ENCODE measurements at places on chromosomes 6 and 20.

GRCh38 chr20:50350510-50351249 lies 159.5 kb upstream of the PTPN1 start:
- DNase-seq: no peak

GRCh38 chr20:20977786-20978185 lies 128.4 kb downstream of the LINC00237 start:
- DNase-seq: no peak

DNA sequence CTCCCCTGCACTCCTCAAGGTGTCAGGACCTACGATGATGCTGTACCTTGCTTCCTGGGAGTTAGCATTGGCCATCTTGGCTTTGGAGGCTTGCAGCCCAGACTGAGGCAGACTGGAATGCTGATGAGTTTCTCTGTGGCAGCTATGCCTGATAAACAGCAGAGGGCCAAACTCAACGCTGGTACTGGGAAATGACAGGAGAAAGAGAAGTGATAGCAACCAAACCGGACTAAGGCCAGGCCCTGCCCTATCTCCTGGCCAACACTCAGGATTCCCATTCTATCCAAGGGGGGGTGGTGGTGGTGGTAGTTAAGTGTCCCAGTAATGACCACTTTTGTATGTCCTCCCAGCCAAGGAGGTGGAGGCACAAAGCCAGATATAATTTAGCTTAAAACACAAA lies 90.0 kb upstream of the DTNBP1 start:
- DNase-seq: no peak

DNA sequence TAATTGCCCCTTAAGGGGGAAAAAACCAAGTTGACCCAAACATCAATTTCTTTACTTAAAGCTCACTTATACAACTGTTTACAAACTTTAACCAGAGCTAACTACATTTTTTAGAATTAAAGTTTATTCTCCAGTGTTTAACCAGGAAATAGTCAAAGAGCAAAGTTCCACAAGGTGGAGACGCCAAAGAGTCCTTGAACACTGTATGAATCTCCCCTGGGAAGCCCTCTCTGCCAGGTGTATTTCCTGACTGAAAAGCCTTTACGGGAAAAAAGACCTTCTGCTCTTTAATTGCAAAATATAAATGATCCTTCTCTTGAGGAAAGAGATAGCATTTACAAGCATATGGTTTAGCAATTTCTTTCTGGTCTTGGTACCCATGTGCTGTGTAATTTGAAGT lies 36.2 kb downstream of the BTBD9 start:
- no peak for DNase-seq

- DNase-seq: no peak
These were observed 231.4 kb upstream of the ECI2 start for GRCh38 chr6:4366635-4367395.

- no peak for DNase-seq
These were observed 21.3 kb downstream of the RBM38 start for GRCh38 chr20:57412347-57413029.

DNA sequence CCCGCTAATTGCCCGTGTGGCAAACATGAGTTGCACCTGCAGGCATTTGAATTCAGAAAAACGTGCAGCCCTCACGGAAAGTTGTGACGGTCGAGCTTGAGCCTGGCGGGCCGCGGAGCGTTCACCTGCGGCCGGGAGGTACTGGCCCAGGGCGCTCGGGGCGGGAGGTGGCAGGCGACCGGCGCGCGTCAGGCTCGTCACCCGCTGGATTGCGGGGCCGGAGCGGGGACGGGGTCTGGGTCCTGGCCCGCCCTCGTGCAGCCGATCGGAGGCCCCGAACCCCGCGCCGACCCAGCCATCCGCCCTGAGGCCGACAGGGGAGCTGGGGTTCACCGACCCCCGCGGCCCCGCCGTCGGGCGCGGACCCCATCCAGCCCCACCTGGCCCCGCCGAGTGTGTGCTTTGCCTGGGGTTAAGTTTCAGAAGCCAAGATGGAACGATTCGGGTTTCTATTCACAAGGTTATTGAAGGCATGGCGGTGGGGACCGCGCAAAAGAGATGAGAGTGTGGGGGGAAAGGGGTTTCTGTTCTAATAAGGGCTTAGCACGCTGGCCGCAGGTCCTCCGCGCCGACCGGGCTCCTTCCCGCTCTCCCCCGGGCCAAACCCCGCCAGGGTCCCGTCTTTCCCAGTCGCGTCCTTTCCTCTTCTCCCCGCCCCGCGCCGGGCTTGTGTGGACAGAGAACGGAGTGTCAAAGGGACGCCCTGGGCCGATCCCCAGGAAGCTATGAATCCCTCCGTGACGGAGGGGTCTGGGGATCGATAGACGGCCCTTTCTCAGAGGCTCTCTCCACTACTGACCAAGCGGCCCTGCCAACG lies 1.6 kb upstream of the HEY2 start:
- no peak for DNase-seq

DNA sequence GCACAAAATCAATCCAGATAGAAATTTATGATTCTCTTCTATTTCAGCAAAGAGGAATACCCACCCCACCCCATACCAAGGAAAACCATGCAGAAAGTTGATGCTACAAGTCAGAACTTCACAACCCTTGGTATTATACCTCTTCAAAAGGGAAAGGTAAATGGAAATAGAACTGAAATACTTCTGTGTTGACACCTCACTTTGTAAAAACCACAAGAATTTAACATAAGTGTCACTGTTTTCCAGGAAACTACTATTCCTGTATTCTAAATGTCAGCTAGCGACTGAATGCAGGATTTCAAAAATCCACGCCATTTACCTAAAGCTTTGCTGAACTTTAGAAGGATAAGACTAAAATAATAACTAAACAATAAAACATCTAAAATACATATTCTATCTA lies 3.6 kb downstream of the CPNE1 start:
- DNase-seq: no peak

GRCh38 chr20:53565254-53565653 lies 28.4 kb downstream of the ZNF217 start:
- DNase-seq: no peak

- DNase-seq: no peak
These were observed 111.3 kb downstream of the LY86 start for GRCh38 chr6:6699741-6700367.

DNA sequence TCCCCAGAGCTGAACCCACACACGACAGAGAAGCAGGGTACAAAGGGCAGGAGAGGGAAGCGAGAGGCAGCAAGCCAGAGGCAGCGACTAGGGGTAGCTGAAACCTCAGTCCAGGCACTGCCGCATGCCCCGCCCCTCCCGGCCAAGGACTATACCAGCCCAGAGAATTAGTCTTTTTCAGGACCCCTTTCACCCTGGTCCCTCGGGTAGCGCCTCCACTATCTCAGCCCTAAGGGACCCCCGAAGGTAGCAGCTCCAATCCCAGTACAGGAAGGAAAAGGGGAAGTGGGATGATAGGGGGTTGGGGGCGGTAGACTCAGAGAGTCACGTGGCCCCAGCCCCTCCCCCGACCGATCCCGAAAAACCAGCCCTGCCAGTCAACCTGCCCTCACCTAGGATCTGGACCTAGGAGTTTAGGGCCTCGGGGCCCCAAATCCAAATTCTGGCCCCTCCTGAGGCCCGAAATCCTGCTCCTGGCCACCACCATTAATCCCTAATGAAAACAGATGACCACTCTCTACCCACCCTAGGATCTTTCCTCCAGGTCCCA lies 1.3 kb downstream of the RGL2 start:
- DNase-seq: no peak

GRCh38 chr6:170291271-170292110 lies 613 bp upstream of the DLL1 start:
- DNase-seq: no peak

DNA sequence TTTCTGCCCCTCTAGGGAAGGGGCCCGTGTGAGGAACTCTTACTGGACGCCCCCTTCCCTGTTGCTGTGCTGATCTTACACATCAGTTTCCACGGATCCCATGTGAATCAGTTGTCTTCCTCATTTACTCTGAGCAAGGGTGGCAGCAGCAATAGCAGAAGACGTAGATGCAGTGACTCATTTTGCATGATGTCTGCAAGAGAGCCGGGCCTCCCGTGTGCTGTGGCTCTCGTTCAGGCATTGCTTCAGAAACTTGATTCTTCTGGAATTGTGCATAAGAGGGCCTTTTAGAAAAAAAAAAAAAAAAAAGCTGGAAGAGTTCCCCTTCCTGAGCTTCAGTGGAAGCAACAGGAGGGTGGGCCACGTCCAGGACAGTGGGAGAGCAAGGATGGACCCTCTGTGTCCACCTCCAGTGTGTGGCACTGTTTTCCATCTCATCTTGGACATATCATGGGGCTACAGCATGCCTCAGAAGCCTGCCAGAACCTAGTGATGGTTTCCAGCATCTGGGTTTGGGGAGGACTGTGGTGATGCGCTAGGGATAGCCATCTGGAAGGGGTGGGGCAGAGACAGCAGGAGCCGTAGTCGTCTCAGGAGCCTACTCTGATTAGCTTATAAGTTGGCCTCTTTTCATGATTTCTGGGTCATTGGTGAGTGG lies 62.1 kb downstream of the FOXO3 start:
- DNase-seq: no peak

DNA sequence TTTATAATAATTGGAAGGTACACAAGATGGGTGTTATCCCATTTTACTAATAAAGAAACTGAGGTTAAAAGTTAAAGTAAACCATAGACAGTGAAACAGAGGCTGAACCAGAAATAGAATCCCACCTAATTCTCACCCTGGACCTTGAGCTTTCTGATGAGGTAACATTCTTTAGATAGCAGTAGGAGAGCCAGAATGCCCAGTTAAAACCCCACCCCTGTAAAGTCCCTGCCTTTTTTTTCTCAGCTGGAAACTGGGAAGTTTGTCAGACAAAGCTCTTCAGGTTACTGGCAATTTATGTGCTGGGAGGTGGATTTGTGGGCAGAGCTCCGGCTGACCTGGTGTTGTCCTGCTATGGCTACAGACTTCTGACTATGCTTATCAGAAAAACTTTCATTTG lies 1.9 kb upstream of the MCHR2 start:
- DNase-seq: no peak

GRCh38 chr20:50151034-50151743 lies 2.3 kb downstream of the PEDS1 start:
- no peak for DNase-seq

DNA sequence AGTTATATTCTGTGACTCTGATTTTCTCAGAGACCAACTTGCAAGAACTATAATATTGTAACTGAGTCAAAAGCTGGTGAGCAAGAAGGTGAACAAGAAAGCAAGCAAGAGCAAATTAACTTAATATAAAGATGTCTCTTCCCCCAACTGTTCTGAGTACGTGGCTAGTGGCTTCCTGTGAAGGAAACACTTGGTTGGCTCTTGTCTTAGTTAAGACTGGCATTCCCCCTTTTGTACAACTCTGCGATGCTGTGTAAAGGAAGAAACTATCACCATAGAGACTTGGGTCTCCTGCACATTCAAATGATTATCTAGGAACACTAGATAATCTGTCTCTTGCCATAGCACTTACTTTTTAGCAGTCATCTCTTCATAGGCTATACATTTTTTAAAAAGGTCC lies 47.3 kb upstream of the TNFAIP3 start:
- no peak for DNase-seq

DNA sequence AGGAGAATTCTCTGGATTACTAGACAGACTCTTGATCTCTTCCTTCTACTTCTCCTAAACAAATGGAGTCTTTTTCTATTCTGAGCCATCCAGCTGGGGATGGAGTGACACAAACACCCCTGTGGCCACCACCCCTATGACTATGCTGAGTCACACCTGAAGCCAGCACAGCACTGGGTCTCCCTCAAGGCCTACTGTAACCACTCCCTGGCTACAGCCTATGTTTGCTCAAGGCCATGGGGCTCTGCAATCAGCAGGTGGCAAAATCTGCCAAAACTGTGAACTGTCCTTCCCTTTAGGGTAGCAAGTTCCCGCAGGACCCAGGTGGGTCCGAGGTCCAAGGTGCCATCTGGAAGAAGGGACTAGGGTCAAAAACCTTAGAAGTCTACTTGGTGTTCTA lies 132.3 kb downstream of the TINAG start:
- no peak for DNase-seq

- no peak for DNase-seq
These were observed 2.6 kb upstream of the PCMTD2 start for GRCh38 chr20:64253000-64253383.

- no peak for DNase-seq
These were observed 230.8 kb downstream of the LRFN2 start for GRCh38 chr6:40356242-40356910.

DNA sequence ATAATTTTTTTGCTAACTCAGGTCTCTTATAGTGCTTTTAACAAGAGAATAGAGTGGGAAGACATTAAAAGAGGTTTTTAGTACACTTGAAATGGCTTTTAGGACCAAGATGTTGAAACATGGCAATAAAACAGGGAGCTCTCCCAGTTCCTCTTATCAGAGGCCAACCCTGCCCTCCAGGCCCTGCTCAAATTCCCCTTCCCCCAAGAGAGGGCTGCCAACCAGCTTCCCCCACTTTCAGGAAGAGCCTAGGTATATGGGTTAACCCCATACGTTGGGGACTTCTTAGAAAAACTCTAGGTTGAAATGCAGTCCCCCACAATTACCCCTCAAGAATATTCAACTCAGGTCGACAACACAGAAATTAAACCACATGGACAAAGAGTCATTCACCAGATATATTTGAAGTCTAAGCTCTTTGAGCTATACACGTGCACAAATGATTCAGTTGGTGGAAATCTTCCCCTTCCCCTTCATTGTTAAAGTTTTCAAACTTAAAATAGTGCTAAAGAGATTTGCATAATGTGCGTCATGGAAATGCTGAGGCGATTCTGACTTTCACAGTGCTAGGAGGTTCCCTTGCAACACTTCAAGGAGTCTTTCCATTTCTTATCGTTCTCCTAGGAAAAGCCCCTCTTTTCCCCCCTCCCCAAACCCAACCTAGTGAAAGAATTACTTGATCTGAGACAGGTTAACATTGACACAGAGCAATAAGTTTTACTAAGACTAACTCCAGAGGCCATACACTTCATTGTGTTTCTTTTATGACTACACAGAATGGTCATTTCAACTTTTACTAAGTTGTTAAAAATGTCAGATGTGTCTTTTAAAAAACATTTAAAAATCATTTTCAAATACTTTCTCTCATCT lies 49.8 kb upstream of the ENPP5 start:
- no peak for DNase-seq

DNA sequence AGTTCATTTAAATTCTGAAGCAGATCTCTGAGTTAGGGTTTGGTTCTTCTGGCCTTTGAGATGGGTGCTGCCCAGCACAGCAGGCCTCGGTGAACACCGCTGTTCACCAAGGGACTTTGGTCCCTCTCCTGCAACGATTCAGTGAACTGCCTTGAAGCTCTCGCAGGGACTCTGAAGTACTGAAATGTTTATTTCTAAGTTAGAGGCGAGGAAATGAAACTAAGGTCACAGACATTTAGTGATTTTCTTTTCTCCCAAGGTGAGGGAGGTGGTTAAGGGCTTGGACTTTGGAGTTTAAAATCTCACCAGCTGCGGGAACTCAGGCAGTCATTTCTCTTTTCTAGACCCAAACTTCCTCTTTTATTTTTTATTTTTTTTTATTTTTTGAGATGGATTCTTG lies 26.2 kb downstream of the E2F3 start:
- DNase-seq: no peak

- DNase-seq: no peak
These were observed 11.2 kb upstream of the ZNFX1 start for GRCh38 chr20:49288784-49289696.

All from cerebellar nuclear complex (tissue), 1 donor.